Central memory CD4-positive, alpha-beta T cell (primary cell): ENCODE measurements at places on chromosomes 6 and 20.

DNA sequence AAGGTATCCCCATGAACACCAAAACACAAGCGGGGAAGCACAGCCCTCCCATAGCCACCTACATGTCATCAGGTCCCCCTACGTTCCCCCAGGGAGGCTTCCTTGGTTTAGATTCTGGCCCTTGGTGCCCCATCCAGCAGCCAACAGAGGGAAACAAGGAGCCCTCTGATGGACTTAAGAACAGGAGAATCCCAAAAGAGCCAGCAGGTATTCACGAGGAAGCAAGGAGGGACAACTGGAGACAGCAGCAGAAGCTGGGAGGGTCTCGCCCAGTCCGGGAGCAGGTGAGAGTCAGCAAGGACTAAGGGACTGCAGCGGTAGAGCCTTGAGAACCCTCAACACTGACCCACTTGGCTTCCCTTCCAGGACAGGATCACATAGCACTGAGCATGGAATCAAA lies 58.4 kb upstream of the TOP1 start:
- no peak for DNase-seq

DNA sequence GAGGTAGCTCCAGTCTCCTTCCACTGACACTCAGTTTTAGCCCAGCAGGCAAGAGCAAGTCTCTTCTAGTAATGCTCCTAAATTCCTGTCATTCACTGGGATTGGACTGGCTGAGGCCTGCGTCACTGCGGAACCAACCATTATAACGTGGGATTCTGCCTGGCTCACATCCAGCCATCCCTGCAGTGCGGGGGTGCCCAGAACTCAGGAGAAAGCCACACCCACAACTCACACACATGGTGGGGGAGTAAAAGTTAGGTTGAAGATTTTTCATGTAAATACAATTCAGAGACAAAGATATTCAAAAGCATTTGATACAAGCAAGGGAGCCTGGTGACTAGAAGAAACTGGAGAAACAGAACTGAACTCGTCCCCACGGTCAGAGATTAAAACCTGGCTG lies 504.0 kb upstream of the CDH4 start:
- no peak for DNase-seq

DNA sequence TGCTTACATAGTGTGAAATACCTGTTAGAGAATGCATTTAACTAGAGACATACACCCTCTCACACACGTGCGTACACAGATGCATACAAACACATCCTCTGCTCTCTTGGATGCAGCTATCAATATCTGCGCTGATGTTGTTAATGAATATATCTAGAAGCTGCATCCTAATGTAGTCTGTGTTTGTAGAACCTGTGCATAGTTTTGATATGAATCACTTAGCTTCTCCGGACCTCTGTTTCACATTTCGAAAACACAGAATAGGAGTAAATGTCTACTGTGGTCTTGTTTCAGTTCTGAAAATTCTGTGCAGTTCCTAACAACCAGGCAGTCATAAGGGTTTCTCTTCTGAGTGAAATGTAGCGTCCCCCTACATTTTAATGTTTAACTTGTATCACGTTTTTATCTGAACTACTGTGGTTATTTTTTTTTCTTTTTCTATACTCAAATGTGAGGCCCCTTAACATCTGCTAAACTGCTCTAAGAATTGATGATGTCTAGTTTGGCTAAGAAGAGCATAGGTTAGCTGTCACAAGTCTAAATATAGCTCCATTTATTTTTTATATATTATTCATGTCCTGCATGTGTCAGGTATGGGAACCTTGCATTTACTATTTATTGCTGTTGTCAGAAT lies 254.5 kb downstream of the TMEM242 start:
- no peak for DNase-seq

- DNase-seq, result no peak
Observed at GRCh38 chr6:87904011-87904410, 143.6 kb upstream of the SPACA1 start.

DNA sequence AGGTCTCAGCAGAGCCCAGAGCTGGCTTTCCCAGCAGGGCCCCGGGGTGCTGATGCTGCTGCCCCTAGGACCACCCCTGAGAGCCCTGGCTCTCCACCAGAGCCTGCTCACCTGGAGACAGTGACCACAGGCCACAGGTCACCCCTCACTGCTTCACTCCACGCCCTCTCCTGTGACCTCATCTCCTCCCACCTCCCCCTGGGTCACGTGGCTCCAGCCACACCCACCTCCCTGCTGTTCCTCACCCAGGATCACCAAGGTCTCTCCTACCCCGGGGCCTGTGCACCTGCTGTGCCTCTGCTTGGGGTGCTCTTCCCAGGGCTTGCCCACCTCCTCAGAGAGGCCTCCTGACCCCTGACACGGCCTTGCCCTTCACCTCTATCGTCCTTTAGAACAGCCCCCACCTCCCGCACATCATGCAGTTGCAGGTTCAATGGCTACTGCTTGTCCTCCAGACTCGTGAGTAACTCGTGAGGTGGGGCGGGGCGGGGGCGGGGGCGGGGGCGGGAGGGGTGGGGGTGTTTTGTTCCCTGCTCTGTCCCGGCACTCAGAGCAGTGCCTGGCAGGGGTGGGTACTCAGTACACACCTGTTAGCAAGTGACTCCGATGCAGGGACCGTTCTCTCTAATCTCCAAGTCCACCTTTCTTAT lies 468.0 kb downstream of the PREX1 start:
- no peak for DNase-seq

DNA sequence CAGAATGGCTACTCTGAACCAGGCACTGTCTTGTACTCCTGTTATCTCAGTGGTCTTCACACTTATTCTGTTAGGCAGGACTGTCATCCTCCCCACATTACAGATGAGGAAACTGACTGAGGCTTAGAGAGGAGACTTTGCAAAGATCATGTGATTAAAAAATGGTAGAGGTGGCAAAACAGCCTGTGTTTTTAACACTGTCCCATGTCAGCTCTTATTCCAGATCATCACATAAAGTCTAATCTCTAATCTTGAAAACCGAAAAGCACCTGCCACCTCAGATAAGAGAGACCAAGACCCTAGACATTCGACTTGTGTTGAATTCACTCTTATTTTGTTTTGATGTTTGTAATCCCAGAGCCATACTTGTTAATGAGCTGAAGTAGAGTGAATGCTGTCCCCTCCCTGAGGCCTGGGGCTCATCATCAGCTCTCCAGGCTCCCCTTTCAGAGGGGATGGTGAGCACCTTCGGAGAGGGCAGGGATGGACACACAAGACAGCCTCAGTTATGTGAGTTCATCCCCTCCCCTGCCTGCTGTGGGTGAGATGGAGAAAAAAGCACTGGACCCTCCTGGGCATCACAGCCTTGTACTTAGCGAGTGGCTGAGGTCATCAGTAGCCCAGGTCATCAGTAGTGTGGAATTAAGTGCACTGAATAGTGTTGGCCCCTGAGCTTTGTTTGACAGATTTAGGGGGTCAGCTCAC lies 30.6 kb downstream of the MTHFD1L start:
- no peak for DNase-seq

DNA sequence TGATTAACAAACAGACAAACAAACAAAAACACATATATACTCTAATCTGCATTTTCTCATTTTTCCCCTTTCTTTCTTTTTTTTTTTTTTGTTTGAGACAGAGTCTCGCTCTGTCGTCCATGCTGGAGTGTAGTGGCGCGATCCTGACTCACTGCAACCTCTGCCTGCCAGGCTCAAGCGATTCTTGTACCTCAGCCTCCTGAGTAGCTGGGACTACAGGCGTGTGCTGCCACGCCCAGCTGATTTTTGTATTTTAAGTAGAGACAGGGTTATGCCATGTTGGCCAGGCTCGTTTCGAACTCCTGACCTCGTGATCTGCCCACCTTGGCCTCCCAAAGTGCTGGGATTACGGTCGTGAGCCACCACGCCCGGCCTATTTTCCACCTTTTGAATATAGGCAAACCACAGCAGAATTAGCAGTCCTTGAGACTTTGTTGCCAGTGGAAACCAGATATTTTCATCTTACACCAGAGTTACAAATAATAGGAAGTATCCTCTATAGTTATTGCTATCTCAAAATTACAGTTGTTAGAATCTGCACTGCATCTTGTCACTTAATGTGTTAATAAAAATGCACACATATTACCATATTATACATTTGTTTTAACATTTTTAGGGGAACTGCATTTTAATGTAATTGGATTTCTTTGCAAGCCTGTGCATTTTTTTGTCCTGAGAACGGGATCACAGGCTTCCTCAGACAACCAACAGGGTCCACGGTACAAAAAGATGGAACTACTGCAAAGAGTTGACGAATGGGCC lies 208.2 kb upstream of the ZNF217 start:
- DNase-seq, result no peak

DNA sequence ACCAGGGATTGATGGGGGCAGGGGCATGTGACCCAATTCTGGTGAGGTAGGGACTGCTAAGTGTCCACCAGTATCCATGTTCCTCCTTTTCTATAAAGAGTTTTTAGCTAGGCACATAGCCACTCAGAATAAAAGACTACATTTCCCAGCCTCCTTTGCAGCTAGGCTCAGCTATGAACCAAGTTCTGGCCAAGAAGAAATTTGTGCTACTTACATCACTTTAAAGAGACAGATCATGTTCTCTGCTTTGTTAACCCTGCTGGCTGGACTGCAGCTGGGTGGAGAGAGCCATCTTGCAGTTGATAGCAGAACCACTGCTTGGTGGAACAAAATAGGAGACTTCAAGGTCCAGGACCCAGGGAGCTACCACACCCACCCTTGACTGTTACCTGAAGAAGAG lies 5.3 kb upstream of the CCM2L start:
- no peak for DNase-seq

DNA sequence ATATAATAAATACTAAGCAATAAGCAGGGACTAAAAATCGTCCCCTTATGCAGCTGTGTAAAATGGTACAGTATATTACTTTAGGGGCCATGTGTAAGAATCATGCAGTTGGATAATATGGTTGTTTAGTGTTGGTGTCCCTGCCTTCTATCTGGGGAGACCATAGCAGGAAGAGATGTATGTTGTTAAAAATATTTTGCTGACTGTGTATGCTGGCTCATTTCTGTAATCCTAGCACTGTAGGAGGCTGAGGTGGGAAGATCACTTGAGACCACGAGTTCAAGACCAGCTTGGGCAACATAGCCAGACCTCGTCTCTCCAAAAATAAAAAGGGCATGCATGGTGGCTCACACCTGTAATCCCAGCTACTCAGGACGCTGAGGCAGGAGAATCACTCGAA lies 5.6 kb downstream of the PANK2 start:
- DNase-seq, result no peak

DNA sequence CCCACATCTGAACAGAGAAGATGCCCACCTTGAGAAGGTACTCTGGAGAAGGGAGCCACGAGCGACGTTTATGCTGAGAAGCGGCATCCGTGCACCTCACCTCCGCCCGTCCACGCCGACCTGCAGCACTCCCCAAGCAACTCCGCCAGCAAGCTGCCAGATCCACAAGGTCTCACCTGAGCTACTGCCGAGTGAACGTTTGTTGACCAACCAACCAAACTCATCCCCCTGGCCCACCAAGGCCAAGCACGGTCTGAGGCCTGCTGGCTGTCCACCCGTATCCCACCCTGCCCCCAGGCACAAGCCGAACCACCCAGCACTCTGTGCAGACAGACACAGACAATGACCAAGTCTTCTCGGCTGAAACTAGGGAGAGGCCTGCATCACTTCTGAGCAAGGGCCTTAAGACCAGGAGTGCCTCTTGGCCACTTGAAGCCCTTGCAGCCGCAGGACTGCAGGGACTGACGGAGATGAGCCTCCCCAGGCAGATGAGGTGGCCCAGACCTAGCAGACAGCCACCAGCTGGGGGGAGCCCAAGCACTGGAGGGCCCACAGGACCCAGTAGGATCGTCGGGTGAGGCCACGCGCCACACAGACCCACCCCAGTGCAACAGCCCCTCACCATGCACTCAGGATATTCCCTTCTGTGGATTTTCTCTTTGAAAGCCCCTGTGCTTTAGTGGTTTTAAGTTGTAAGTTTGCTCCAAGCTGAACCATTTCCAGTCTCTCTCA lies 12.1 kb downstream of the TAF4 start:
- no peak for DNase-seq

DNA sequence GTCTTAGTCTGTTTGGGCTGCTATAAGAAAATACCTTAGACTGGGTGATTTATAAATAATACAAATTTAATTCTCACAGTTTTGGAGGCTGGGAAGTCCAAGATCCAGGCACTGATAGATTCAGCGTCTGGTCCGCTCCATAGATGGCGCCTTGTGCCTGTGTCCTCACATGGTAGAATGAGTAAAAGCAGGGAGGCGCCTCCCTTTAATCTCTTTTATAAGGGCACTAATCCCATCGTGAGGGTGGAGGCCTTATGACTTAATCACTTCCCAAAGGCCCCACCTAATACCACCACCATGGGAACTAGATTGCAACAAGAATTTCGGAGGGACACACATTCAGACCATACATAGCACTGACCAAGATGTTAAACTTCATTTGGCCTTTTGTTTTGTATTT lies 91.2 kb upstream of the TMEM181 start:
- no peak for DNase-seq
